ENCODE measurements at places on chromosomes 2 and 18. TPM values are rescaled to one million over a fixed set of nuclear protein-coding genes. Genes with fewer than 3 reads are reported as not detected.

The PDCD1 gene
- total RNA-seq = 53.0 TPM

The REG1B gene
- not detected for total RNA-seq

The ASB18 gene
- total RNA-seq = not detected

The OTOF gene
- total RNA-seq = 2.3 TPM

The SF3B6 gene
- total RNA-seq = 147 TPM

The GLI2 gene
- not detected for total RNA-seq

The TMEM169 gene
- 0.48 TPM for total RNA-seq

The SERPINB11 gene
- total RNA-seq = not detected

The CNRIP1 gene
- total RNA-seq = not detected

The PTPRN gene
- 0.42 TPM for total RNA-seq

All from activated CD8-positive, alpha-beta memory T cell treated with anti-CD3 and anti-CD28 coated beads for 36 hours (primary cell).